ENCODE measurements at places on chromosomes 6 and 20. TPM values are rescaled to one million over a fixed set of nuclear protein-coding genes. Genes with fewer than 3 reads are reported as not detected.

CLVS2 gene
- 0.12 TPM for total RNA-seq

TMEM170B gene
- 4.4 TPM for total RNA-seq

SLC22A3 gene
- 2.9 TPM for total RNA-seq

GMNN gene
- 18.1 TPM for total RNA-seq

HCRTR2 gene
- total RNA-seq = not detected

TRIM10 gene
- total RNA-seq = not detected

EPPIN gene
- not detected for total RNA-seq

TNNC2 gene
- 0.12 TPM for total RNA-seq

DEFB124 gene
- total RNA-seq = not detected

CRYBG1 gene
- 27.7 TPM for total RNA-seq

OR2W1 gene
- not detected for total RNA-seq

TRIM40 gene
- total RNA-seq = not detected

C20orf204 gene
- 1.2 TPM for total RNA-seq

PHACTR3 gene
- not detected for total RNA-seq

CRISP3 gene
- not detected for total RNA-seq

ABT1 gene
- 18.4 TPM for total RNA-seq

DOP1A gene
- total RNA-seq = 27.9 TPM

BPIFB2 gene
- total RNA-seq = not detected

HEY2 gene
- not detected for total RNA-seq

NHSL1 gene
- 1.8 TPM for total RNA-seq

TINAG gene
- total RNA-seq = not detected

LPIN3 gene
- 5.5 TPM for total RNA-seq

TDP2 gene
- 27.7 TPM for total RNA-seq

UNC5CL gene
- total RNA-seq = 0.12 TPM

RUNX2 gene
- total RNA-seq = 3.2 TPM

TFAP2A gene
- not detected for total RNA-seq

SLC16A10 gene
- total RNA-seq = 0.33 TPM

FNDC1 gene
- under 0.01 TPM for total RNA-seq

CHMP4B gene
- 39.6 TPM for total RNA-seq

RFX6 gene
- not detected for total RNA-seq

ITPA gene
- total RNA-seq = 35.9 TPM

CALHM4 gene
- not detected for total RNA-seq

PFDN4 gene
- 164 TPM for total RNA-seq

TBC1D20 gene
- 51.9 TPM for total RNA-seq

BTN2A1 gene
- 12.8 TPM for total RNA-seq

RPS6KA2 gene
- total RNA-seq = 74.6 TPM

SIRPB1 gene
- 0.25 TPM for total RNA-seq

BCLAF1 gene
- 103 TPM for total RNA-seq

THBD gene
- total RNA-seq = 18.5 TPM

PSMB1 gene
- 409 TPM for total RNA-seq

RAET1L gene
- total RNA-seq = not detected

HAO1 gene
- not detected for total RNA-seq

TFAP2C gene
- 9.5 TPM for total RNA-seq

ADAM33 gene
- 57.5 TPM for total RNA-seq

BMP6 gene
- 3.7 TPM for total RNA-seq
